Osteocyte (in vitro differentiated cells): ENCODE measurements at places on chromosomes 16 and 17. TPM values are rescaled to one million over a fixed set of nuclear protein-coding genes. Genes with fewer than 3 reads are reported as not detected.

DNA sequence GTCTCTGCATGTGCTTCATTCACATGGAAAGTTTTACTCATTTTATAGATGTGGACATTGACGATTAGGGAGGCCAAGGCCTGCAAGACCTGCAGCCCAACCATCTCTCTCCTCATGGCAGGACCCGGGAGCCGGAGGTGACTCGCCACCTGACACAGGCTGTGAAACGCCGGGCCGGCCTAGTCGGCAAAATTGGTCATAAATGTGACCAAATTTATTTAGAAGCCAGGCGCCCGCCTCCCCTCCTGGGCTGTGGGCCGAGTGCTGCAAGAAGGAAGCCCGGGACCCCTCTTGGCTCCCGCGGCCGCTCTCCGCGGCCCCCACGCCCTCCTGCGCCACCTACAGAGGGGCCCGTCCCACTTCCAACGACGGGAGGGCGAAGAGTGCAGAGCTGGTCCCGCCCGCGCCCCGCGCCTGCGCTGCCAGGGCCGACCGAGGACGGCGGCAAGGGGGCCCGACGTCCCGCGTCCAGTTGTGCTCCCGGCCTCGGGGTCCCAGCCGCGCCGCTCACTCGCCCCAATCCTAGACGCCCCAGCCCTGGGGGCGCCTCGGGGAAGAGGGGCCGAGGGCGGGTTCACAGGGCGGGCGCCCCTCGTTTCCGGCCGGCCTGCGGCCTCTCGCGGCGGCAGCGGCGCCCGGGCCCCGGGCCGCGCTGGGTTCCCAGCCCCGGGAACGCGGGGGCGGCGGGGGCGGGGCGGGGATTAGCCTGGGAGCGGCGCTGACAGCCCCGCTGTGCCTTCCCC is 47.5 kb downstream of the WNT3 start:
- no peak for DNase-seq
- H3K4me1 ChIP-seq, result peaks cover 8% of the 10 kb centered on the region
- H3K4me3 ChIP-seq, result peak overlapping the region; percentile 62
- peak overlapping the region; percentile 41 for H3K27ac ChIP-seq

- H3K4me3 ChIP-seq, result no peak overlapping the region
- H3K27ac ChIP-seq, result no peak overlapping the region
- no peaks in the 10 kb centered on the region for H3K4me1 ChIP-seq
Measured at GRCh38 chr16:12453832-12454231, 349.9 kb downstream of the CPPED1 start.

DNA sequence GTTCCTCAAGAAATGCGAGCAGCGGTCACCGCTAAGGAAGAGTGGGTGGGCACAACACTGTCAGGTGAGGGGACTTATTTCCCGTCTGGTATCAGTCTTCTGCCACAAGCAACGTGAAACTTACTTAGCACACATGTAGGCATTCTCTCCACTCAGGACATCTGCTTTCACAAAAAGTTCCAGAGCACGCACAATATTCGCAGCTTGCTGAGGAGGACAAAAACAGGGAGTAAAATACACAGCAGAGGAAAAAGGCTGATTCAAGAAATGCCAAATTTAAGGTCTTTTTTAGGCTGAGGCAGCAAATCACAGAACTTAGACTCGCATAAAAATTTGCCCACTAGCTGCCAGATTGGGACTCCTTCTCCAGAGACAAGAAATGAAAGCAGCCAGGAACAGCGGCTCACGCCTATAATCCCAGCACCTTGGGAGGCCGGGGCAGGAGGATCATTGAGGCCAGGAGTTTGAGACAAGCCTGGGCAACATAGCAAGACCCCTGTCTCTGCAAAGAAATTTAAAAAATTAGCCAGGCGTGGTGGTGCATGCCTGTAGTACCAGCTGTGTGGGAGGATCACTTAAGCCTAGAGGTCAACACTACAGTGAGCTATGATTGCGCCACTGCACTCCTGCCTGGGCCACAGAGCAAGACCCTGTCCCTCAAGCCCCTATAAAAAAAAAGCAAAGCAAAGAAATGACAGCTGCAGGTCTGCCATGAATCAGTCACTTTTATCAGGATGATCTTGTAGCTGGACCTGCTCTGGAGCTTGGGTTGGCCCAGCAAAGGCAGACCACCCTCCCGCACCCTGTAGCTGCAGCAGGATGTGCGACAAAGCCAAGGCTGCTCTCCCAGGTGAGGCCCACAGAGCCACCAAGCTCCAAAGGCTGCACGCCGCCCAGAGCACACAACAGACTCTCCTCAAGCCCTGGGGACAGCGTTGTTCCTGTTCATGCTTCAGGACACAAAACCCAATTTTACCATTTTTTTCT is 20.5 kb downstream of the USP36 start:
- H3K4me1 ChIP-seq, result peaks cover 17% of the 10 kb centered on the region
- H3K27ac ChIP-seq, result no peak overlapping the region
- H3K4me3 ChIP-seq, result no peak overlapping the region
- H3K36me3 ChIP-seq, result peaks cover 70% of the 10 kb centered on the region
- DNase-seq, result no peak

DNA sequence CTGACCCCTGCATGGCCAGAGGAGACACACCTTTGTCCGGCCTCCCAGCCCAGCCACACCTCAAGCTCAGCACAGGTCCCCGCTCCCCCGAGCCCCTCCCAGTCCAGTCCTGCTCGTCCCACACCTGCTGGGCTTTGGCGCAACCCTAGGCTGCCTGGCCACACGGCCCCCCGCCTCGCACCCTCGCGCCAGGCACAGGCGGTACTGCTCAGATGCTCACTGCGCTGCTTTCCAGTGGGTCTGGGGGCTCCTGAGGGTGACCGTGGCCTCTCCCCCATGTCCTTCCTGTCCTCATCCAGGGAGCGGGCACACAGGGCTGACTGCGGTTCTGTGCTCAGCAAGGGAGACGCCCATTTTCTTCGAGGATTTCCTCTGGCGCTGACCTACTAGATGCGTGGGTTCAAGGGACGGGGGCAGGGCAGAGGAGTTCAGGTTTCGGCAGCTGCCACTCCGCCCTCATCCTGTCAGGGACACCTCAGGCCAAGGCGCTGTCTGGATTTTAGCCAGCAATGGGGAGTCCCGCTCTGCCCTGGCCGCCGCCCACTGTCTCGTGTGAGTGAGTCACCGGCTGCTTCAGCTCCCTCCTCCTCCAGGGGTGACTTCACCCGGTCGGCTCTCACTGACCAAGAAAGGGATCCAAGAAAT is 118.0 kb upstream of the ZNF469 start:
- peak overlapping the region; percentile 69 for H3K27ac ChIP-seq
- no peaks in the 10 kb centered on the region for H3K27me3 ChIP-seq
- H3K4me3 ChIP-seq, result no peak overlapping the region
- H3K4me1 ChIP-seq, result peaks cover 27% of the 10 kb centered on the region
- no peaks in the 10 kb centered on the region for H3K36me3 ChIP-seq

CHD3 gene
- 196 and 206 TPM in 2 replicates for total RNA-seq

VAT1L gene
- not detected in 2 replicates for total RNA-seq
